Osteocyte (in vitro differentiated cells): ENCODE measurements at places on chromosomes 7 and 10. TPM values are rescaled to one million over a fixed set of nuclear protein-coding genes. Genes with fewer than 3 reads are reported as not detected.
A peak's percentile ranks its signal among the peaks of the same experiment; 100 is the strongest.

C7orf33 gene
- total RNA-seq = not detected in 2 replicates

SFMBT2 gene
- 1.1 and 2.7 TPM in 2 replicates for total RNA-seq

- H3K4me3 ChIP-seq = no peak overlapping the region
- DNase-seq = no peak
- H3K27me3 ChIP-seq = no peaks in the 10 kb centered on the region
- H3K27ac ChIP-seq = no peak overlapping the region
- no peaks in the 10 kb centered on the region for H3K36me3 ChIP-seq
Observed at GRCh38 chr7:26489391-26489790, 197.7 kb downstream of the SNX10 start.

DNA sequence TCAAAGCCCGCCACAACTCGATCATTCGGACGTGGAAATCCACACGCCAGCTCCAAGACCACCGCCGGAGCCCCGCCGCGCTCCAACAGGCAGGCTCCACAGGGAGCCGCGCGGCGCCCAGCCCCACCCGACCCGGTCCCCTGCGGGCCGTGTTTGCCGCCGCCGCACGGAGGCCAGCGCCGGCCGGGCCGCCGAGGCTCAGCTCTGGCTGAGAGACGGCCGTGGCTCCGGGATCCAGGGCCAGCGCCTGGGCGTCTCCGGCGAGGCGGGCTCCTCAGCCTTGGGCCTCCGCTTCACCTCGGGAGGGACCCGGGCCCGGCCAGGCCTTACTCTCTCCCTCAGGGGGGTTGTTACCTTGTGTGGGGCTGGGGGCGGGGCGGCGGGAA is 333 bp downstream of the SMNDC1 start:
- H3K36me3 ChIP-seq = peaks cover 26% of the 10 kb centered on the region
- peaks cover 45% of the 10 kb centered on the region for H3K4me1 ChIP-seq
- H3K27me3 ChIP-seq = no peaks in the 10 kb centered on the region
- H3K27ac ChIP-seq = peak overlapping the region; percentile 97

DNA sequence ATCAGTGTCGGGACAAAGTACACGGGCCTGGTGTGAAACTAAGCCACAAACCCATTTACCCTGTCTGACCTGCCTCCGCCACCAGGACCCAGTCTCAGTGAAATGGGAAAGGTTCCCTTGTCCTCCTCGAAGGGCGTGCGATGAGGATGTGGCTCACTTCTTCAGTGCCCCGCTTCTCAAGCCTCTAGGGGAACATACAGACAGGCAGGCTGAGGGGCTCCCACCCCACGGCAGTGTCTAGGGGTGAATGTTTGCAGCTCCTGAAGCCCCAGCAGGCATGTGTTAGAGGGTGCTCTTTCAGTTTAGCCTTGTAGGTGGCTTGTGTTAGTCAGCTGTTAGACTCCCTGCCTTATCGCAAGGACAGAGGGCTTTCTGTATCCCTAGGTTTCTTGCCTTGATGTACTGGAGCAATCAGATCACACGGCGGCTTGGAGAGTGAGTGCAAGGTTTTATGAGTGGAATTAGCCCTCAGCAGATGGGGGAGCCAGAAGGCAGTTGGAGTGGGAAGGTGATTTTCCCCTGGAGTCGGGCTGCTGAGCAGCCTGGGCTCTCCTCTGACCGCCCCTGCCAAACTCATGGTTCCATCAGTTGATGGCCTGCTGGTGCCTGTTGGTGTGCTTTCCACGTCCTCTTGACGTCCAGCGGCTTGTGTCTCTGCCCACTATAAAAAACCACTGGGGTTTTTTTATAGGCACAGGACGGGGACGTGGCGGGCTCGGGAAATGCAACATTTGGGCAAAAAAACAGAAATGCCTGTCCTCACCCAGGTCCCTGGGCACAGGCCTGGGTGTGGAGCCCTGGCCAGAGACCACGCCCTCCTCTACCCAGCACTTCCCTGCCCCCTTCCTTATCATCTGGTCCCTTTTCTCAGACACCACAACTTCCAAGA is 759 bp downstream of the NUDT1 start:
- DNase-seq = no peak
- peaks cover 23% of the 10 kb centered on the region for H3K4me1 ChIP-seq
- H3K27ac ChIP-seq = peak overlapping the region; percentile 83
- no peaks in the 10 kb centered on the region for H3K27me3 ChIP-seq
- peak overlapping the region; percentile 95 for H3K4me3 ChIP-seq
- H3K36me3 ChIP-seq = peaks cover 6% of the 10 kb centered on the region

DNA sequence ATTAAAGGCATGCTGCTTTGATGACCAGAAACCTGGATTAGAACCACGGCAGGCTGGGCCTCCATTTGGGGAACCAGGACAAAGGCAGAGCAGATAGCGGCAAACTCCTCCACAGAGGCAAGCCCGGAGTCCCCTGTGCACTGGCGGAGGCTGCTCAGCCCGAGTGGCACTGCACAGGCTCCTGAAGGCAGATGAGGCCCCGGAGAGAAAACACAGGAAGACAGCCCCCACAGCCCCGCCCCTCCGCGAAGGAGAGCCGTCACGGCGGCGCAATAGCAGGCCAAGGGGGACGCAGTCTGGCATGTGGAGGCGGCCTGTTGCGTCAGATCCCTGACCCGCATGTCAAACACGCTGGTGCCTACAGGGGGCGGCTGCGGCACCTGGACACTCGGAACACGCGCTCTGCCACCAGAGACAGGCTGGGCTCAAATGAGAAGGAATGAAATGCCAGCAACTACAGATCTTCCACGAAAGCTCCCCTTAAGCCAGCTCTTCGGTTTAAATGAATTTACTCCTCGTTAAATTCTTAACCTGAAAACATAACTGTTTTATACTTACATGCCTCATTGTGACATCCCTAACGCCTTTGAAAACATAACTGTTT is 128.5 kb downstream of the MAD1L1 start:
- no peak overlapping the region for H3K4me3 ChIP-seq
- H3K36me3 ChIP-seq = peaks cover 2% of the 10 kb centered on the region
- peaks cover 51% of the 10 kb centered on the region for H3K4me1 ChIP-seq
- H3K27me3 ChIP-seq = no peaks in the 10 kb centered on the region

GRCh38 chr7:26060733-26061677 is 91.0 kb upstream of the NFE2L3 start:
- H3K4me1 ChIP-seq = no peaks in the 10 kb centered on the region
- H3K36me3 ChIP-seq = no peaks in the 10 kb centered on the region
- peaks cover 20% of the 10 kb centered on the region for H3K27me3 ChIP-seq
- no peak for DNase-seq
- H3K4me3 ChIP-seq = no peak overlapping the region

DNA sequence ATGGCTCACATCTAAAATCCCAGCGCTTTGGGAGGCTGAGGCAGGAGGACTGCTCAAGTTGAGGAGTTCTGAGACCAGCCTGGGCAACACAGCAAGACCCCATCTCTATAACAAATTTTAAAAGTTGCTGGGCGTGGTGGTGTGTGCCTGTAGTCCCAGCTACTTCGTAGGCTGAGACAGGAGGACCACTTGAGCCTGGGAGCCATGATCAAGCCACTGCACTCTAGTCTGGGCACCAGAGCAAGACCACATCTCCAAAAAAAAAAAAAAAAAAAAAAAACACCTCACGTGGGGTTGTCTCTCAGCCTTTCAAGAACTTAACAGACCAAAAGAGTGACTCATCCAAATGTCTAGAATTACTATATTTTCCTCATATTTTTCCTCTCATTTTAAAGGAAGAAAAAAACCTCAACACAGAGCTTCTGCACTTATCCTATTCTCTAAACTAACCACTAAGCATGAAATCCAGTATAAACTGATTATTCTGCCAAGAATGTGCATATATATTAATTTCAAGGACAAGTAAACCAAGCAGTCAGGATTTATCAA is 46.3 kb downstream of the CUL2 start:
- H3K36me3 ChIP-seq = peaks cover 32% of the 10 kb centered on the region
- H3K4me3 ChIP-seq = no peak overlapping the region
- H3K27me3 ChIP-seq = no peaks in the 10 kb centered on the region
- DNase-seq = no peak

DNA sequence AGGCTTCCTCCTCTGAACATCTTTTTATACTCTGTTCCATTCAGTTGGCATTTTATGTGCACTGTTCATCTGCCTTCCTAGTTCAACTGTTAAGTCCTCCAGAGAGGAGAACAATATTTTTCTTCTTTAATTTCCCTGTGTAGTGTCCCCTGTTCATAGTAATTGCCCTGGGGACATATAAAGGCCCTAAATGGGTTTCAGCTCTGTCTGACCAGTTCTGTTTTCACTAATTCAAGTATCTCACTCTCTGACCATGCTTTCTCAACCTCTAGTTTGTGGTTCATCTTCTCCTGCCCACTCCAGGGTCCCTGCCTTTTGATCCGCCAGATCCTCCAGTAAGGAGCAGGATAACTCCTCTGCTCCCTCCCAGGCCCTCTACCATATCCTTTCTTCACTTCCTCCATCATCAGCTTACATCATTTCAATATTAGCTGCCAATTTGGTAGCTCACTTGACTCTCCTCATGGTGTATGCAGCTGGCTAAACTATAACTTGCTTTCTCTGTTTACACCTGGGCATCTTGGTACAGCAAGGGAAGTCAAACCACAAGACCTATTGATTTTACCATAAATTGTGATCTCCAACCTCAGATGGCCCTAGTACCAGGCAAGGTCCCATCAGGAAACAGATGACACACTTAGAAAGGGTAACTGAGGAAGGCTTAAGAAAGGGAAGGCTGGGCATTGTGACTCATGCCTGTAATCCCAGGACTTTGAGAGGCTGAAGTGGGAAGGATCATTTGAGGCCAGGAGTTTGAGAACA is 17.7 kb upstream of the C10orf67 start:
- no peak overlapping the region for H3K27ac ChIP-seq
- H3K4me1 ChIP-seq = no peaks in the 10 kb centered on the region
- no peak for DNase-seq

- DNase-seq = no peak
- no peaks in the 10 kb centered on the region for H3K27me3 ChIP-seq
- H3K27ac ChIP-seq = no peak overlapping the region
- H3K36me3 ChIP-seq = no peaks in the 10 kb centered on the region
- H3K4me3 ChIP-seq = no peak overlapping the region
- no peaks in the 10 kb centered on the region for H3K4me1 ChIP-seq
Observed at GRCh38 chr10:128390596-128390995, 264.4 kb upstream of the MKI67 start.

DNA sequence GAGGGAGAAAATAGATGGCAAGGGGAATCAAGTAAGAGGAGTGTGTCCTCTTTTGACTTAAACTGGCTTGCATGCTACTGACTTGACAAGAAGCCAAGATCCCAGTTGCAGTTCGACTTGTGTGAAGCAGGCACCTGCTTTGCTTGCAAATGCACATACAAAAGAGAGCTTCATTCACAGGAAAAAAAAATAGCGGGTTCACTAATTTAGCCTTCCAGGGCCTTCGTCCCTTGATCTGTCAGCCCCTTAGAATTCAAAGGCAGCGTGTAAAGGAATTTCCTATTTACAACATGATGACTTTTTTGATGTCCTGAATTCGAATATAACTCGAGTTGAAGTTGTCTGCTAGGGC is 192.1 kb downstream of the CELF2 start:
- peak overlapping the region; percentile 54 for H3K27ac ChIP-seq
- peaks cover 14% of the 10 kb centered on the region for H3K4me1 ChIP-seq
- H3K36me3 ChIP-seq = no peaks in the 10 kb centered on the region
- H3K4me3 ChIP-seq = no peak overlapping the region

GRCh38 chr10:15550950-15551349 is 168.8 kb downstream of the ITGA8 start:
- no peak overlapping the region for H3K27ac ChIP-seq
- DNase-seq = no peak
- H3K4me1 ChIP-seq = peaks cover 10% of the 10 kb centered on the region
- H3K4me3 ChIP-seq = no peak overlapping the region
- H3K36me3 ChIP-seq = no peaks in the 10 kb centered on the region
- H3K27me3 ChIP-seq = no peaks in the 10 kb centered on the region
